Gastrocnemius medialis (tissue), 4 donors: ENCODE measurements at places on chromosomes 3 and 15.
A peak's percentile ranks its signal among the peaks of the same experiment; 100 is the strongest.

GRCh38 chr3:157753787-157754136, 250.5 kb upstream of the VEPH1 start:
- no peaks in the 10 kb centered on the region for H3K4me1 ChIP-seq
- no peak for DNase-seq
- no peaks in the 10 kb centered on the region for H3K36me3 ChIP-seq
- H3K4me3 ChIP-seq = no peak overlapping the region
- no peak overlapping the region for H3K27ac ChIP-seq
- H3K27me3 ChIP-seq = peaks cover 2% of the 10 kb centered on the region

DNA sequence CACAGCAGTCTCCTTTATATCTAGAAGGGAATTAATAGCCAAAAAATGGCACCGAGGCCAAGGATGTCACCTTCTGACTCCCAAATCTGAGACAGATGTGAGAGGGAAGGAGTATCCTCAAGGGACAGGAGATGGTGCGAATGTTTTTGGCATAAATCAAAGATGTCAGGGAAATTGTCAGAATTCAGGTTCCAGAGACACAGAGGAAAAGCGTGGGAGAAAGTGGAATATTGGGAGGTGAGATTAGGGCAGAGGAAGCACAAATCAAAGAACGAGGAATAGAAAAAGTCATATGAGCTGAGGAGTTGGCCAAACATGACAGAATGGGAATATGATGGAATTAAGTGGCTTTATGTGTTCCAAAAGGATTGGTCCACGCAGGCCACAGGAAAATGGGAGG, 6.0 kb downstream of the CCR5AS start:
- no peaks in the 10 kb centered on the region for H3K36me3 ChIP-seq
- DNase-seq = no peak
- H3K27me3 ChIP-seq = no peaks in the 10 kb centered on the region
- peaks cover 10% of the 10 kb centered on the region for H3K4me1 ChIP-seq

- H3K27ac ChIP-seq = peak overlapping the region; percentile 28
- no peak overlapping the region for H3K4me3 ChIP-seq
- H3K36me3 ChIP-seq = no peaks in the 10 kb centered on the region
- no peaks in the 10 kb centered on the region for H3K27me3 ChIP-seq
- peaks cover 41% of the 10 kb centered on the region for H3K4me1 ChIP-seq
Observed at GRCh38 chr15:63244399-63244798, 33.0 kb upstream of the APH1B start.

GRCh38 chr3:64575211-64575844, 112.5 kb downstream of the ADAMTS9 start:
- no peaks in the 10 kb centered on the region for H3K4me1 ChIP-seq
- no peak for DNase-seq
- H3K36me3 ChIP-seq = no peaks in the 10 kb centered on the region
- H3K27ac ChIP-seq = no peak overlapping the region
- H3K4me3 ChIP-seq = no peak overlapping the region
- H3K27me3 ChIP-seq = no peaks in the 10 kb centered on the region

GRCh38 chr15:49712846-49713450, 92.1 kb downstream of the DTWD1 start:
- H3K4me1 ChIP-seq = no peaks in the 10 kb centered on the region
- no peak for DNase-seq
- no peak overlapping the region for H3K4me3 ChIP-seq

DNA sequence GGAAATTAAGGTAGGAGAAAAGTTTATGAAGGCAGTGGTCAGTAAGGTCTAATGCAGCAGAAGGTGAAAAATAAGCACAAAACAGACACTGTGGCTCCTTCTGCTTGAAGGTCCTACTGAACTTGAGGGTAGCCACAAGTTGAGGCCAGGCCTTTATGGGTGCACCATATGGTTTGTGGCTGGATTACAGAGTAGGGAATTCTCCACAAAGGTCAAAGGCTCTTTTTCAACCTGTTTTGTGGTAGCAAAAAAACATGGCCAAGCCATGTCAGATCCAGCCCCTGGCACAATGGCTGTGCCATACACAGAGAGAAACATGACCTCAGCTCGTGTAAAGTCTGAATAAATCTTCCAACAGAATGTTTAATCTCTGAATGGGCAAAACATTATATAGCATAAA, 214.0 kb downstream of the SATB1 start:
- H3K4me3 ChIP-seq = no peak overlapping the region
- DNase-seq = no peak
- no peaks in the 10 kb centered on the region for H3K4me1 ChIP-seq
- H3K27ac ChIP-seq = no peak overlapping the region

DNA sequence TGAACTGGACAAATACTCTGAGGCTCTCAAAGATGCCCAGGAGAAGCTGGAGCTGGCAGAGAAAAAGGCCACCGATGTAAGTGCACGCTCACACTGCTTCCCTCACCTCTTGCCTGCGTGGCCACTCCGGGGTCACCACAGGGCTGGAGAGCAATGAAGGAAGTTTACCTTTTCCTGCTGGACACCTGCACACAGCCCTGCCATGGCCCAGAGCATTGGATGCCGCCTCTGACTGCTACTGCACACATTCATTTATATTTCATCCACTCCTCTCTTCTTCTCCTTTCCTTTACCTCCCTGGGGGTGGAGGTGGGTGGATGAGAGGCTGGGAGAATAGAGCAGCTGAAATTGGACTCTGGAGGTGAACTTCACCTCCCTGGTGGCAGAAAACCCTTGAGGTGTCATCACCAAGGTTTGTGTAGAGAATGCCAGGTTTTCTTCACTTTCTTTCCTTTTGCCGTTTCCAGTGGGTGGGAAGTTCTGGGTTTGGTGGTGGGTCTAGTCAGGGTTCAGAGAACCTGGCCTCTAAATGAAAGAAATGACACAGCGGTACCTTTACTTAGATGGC, 1.6 kb downstream of the TPM1 start:
- peak overlapping the region; percentile 96 for H3K27ac ChIP-seq
- peaks cover 51% of the 10 kb centered on the region for H3K4me1 ChIP-seq
- H3K27me3 ChIP-seq = peaks cover 28% of the 10 kb centered on the region
- peak overlapping the region; percentile 71 for H3K4me3 ChIP-seq

DNA sequence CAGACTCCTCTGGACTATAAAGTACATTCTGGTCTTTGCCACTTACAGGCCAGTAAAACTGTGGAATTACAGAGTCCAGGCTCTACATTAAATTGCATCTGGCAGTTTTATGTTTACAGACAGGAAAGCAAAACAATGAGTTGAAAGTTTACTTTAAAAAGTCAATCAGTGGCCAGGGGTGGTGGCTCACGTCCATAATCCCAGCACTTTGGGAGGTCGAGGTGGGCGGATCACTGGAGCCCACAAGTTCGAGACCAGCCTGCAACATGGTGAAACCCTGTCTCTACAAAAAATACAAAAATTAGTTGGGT, 53.8 kb downstream of the TM4SF4 start:
- H3K4me1 ChIP-seq = peaks cover 6% of the 10 kb centered on the region
- peak overlapping the region; percentile 23 for H3K27ac ChIP-seq
- no peaks in the 10 kb centered on the region for H3K36me3 ChIP-seq
- no peak overlapping the region for H3K4me3 ChIP-seq
- DNase-seq = no peak
- H3K27me3 ChIP-seq = no peaks in the 10 kb centered on the region

GRCh38 chr3:127606981-127607595, 8.9 kb downstream of the MCM2 start:
- H3K27ac ChIP-seq = peak overlapping the region; percentile 65
- H3K4me1 ChIP-seq = peaks cover 16% of the 10 kb centered on the region
- no peaks in the 10 kb centered on the region for H3K36me3 ChIP-seq
- DNase-seq = peak; percentile 62
- no peak overlapping the region for H3K4me3 ChIP-seq
- H3K27me3 ChIP-seq = no peaks in the 10 kb centered on the region

DNA sequence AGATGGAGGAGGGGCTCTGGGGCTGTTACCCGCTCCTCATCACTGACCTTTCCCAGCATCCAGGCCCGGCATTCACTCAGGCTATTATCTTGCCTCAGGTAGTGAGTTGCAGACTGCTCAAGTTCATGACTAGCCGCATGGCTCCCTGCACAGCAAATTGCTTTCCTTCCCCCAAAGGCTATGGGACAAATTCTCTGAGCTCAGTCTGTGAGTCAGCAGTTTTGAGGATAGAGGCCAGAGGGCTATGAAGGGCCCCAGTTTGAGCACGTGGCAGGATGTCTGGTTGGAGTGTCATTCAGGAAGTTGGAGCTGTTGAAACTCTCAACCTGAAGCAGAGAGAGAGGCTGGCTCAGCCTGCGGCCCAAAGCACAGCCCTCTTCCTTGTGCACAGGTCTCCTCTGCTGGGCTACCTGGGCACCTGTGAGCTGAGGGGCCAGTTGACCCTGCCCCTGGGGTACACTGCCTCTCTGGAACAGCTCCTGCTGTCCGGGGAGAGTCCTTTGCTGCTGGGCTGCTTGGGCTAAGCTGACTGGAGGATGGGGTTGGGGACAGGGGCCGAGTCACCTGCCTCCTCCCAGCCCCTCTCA, 7.9 kb downstream of the FAH start:
- no peaks in the 10 kb centered on the region for H3K27me3 ChIP-seq
- no peaks in the 10 kb centered on the region for H3K36me3 ChIP-seq
- no peak for DNase-seq
- H3K4me3 ChIP-seq = no peak overlapping the region
- H3K27ac ChIP-seq = no peak overlapping the region

GRCh38 chr3:24498796-24499195, 4.1 kb upstream of the THRB start:
- no peak overlapping the region for H3K27ac ChIP-seq
- H3K4me3 ChIP-seq = no peak overlapping the region
- H3K36me3 ChIP-seq = no peaks in the 10 kb centered on the region
- H3K27me3 ChIP-seq = no peaks in the 10 kb centered on the region
- peaks cover 8% of the 10 kb centered on the region for H3K4me1 ChIP-seq
- DNase-seq = no peak

- DNase-seq = no peak
- H3K4me3 ChIP-seq = no peak overlapping the region
- H3K27ac ChIP-seq = no peak overlapping the region
- no peaks in the 10 kb centered on the region for H3K27me3 ChIP-seq
Observed at GRCh38 chr3:171744158-171744741, 66.0 kb downstream of the PLD1 start.

- no peaks in the 10 kb centered on the region for H3K27me3 ChIP-seq
- H3K27ac ChIP-seq = no peak overlapping the region
- H3K4me3 ChIP-seq = no peak overlapping the region
- no peaks in the 10 kb centered on the region for H3K36me3 ChIP-seq
- no peaks in the 10 kb centered on the region for H3K4me1 ChIP-seq
Observed at GRCh38 chr3:124297062-124297980, 305.4 kb upstream of the ROPN1 start.

GRCh38 chr3:193498215-193498614, 56.5 kb downstream of the ATP13A4 start:
- H3K4me1 ChIP-seq = peaks cover 5% of the 10 kb centered on the region
- no peaks in the 10 kb centered on the region for H3K36me3 ChIP-seq
- no peaks in the 10 kb centered on the region for H3K27me3 ChIP-seq
- no peak for DNase-seq

DNA sequence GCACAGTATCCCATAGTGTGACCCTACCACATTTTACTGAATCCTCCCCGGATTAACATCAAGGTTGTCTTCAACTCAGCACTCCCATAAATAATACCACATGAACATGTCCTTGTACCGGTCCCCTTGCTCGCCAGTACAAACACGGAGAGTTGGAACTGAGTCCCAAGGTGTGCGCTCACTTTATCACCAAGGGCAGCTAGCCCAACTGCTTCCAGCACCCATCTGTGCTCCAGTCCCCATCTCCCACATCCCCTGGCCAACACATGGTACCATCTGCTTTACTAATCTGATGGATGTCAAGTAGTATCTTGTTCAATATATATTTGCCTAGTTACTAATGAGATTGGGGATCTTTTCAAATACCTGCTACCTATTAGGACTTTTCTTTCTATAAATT, 64.7 kb downstream of the ISG20 start:
- no peak overlapping the region for H3K4me3 ChIP-seq
- no peaks in the 10 kb centered on the region for H3K36me3 ChIP-seq
- H3K27ac ChIP-seq = no peak overlapping the region
- H3K27me3 ChIP-seq = peaks cover 3% of the 10 kb centered on the region
- peaks cover 13% of the 10 kb centered on the region for H3K4me1 ChIP-seq

GRCh38 chr3:129529436-129530210, 1.2 kb downstream of the RHO start:
- no peak overlapping the region for H3K27ac ChIP-seq
- DNase-seq = no peak
- H3K27me3 ChIP-seq = no peaks in the 10 kb centered on the region
- H3K4me3 ChIP-seq = no peak overlapping the region
- H3K4me1 ChIP-seq = no peaks in the 10 kb centered on the region
- H3K36me3 ChIP-seq = no peaks in the 10 kb centered on the region

DNA sequence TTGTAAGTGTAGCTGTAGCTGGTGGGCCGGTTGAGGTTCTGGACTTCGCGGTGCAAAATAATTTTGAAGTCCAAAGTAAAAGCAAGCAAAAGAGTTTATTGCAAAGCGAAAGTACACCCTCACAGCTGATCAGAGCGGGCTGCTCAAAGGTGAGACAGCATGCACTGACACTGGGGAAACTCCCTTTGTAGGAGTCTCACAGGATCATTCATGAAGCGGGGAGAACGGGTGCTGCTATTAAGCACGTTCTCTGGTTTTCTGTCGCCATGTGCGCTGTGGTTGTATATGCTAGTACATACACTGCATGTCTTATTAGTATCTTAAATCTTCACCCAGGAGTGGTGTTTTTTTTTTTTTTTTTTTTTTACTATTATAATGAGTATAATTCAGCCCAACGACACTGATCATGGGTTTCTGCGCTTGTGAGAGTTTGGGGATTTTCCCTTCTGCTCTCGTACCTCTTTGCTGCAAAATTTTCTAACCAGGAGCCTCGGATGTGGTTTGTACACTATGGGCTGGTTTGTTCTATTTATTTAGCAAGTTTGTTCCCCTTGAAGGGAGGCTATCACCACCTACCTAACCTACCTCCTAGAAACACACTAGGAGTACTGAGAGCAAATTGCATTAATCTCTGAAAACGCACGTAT, 1.4 kb upstream of the AP4E1 start:
- H3K4me1 ChIP-seq = peaks cover 24% of the 10 kb centered on the region
- H3K36me3 ChIP-seq = no peaks in the 10 kb centered on the region

DNA sequence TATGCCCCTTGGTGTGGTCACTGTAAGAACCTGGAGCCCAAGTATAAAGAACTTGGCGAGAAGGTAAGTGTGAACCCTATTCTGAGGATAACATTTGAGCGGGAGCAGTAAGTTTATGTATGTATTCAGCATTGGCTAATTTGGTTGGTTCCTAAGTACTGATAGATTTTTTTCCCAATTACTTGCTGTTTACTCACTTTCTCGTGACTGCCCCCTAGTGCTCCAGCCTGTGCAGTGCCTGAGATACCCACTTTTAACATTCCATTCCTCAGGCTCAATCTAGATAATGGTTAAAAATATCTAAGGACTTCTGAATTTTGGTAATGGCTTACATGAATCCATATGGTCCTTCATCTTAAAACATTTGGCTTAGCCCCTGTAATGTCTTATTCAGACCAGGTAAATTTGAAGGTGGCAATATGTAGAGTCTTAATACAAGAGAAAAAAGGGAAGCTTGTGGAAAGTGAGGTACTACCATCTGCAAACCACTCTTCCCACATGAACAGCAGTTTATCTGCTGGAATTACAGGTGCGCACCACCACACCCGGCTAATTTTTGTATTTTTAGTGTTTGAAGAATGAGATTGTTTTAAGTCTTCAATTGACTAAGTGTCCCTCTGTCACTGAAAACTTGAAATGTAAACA, 7.1 kb downstream of the ELL3 start:
- H3K4me1 ChIP-seq = no peaks in the 10 kb centered on the region
- H3K4me3 ChIP-seq = no peak overlapping the region
- peaks cover 94% of the 10 kb centered on the region for H3K36me3 ChIP-seq
- no peak overlapping the region for H3K27ac ChIP-seq
- no peaks in the 10 kb centered on the region for H3K27me3 ChIP-seq
- no peak for DNase-seq

- H3K36me3 ChIP-seq = no peaks in the 10 kb centered on the region
- no peak overlapping the region for H3K27ac ChIP-seq
- H3K4me3 ChIP-seq = no peak overlapping the region
- no peaks in the 10 kb centered on the region for H3K4me1 ChIP-seq
Observed at GRCh38 chr3:36972163-36972562, 20.8 kb downstream of the EPM2AIP1 start.
